ENCODE measurements at places on chromosomes 16 and 17. TPM values are rescaled to one million over a fixed set of nuclear protein-coding genes. Genes with fewer than 3 reads are reported as not detected.
A peak's percentile ranks its signal among the peaks of the same experiment; 100 is the strongest.

Gene TBC1D3H
- not detected for total RNA-seq

Gene ANKRD40CL
- not detected for total RNA-seq

DNA sequence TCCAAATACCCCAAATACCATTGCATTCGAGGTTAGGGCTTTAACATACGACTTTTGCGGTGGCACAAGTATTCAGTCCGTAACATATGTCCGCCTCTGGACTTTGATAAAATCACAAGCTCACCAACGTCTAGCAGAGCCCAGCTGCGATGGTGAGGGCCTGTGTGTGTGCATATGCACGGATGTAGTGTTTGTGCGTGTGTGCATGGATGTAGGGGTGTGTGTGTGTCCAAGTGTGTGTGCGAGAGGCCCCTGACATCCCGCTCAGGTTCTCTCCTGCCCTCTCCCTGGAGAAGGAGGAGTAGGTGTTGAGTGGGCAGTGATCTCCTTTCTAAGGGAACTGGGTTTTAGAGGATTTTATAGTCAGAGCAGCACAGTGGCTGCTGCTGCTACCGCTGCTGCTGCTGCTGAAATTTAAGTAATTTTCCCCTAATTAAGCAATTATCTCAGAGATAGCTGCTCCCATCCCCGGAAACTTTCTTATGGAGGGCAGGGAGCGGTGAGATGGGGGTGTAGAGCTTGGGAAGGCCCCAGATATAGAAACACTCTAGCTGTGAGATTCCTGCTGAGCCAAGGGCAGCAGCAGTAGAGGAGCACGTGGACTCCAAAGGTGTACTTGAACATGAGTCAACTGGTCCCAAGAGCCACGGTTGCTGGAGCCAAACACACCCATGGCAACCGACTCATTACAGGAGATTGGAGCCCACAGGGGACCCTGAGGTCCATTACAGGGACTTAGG is 121.7 kb upstream of the SDK2 start:
- no peak for DNase-seq

DNA sequence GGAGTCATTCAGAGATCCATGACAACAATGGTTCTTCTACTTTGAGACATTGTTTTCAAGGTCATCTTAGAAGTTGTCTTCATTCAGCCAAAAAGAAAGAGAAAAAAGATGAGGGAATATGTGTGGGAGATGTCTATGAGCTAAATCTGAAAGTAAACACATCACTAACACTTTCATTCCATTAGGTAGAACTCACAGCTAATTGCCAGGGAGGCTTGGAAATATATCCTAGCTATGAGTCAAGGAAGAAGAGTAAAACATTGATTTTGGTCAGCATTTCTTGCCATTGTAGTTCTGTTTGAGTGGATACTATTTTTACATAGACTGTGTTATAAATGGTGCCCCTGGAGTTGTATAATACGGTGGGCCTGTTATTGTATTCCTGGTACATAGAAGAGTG is 316.4 kb upstream of the MYOCD start:
- DNase-seq = no peak

DNA sequence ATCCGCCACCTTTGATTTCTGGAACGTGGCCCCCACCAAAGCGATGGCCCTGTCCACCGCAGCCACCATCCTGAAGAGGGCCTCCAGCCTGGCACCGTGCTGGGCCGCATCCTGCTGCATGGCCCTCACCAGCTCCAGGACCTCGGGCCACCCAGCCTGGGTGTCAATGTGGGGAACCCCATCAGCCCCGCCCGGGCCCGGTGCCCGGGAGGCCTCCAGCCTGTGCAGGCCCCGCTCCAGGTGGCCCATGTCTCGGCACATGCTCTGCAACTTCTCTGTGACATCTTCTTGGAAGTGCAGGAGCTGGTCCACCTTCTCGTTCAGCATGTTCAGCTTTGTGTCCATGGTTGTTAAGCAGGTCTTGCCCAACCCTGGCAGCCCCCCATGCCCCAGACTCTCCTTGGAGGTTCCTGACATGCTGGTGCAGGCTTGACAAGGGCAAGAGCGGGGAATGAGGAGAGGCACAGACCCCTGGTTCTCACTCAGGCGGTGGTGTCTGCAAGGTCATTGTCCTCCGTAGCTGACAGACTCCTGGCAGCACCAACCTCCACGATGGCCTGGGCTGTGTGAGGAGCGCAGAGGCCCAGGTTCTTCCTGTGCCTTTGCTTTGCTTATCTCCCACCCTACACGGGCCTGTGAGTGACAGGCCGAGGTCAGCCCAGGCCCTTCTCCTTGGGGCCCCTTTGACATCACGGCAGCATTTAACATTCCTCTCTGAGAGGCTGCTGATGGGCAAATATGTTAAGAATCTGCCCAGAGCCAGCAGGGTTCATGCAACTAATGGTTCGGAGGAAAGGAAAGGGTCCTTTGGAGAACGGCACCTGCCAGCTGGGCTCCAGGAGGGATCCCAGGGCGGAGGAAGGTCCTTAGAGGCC is at the start of gene MYLK3:
Gene MYLK3, minus strand, starts transcription at position 568 of the 875 bp plus-strand sequence. Its CDS starts 151 bp downstream, at position 417.
- DNase-seq = no peak

DNA sequence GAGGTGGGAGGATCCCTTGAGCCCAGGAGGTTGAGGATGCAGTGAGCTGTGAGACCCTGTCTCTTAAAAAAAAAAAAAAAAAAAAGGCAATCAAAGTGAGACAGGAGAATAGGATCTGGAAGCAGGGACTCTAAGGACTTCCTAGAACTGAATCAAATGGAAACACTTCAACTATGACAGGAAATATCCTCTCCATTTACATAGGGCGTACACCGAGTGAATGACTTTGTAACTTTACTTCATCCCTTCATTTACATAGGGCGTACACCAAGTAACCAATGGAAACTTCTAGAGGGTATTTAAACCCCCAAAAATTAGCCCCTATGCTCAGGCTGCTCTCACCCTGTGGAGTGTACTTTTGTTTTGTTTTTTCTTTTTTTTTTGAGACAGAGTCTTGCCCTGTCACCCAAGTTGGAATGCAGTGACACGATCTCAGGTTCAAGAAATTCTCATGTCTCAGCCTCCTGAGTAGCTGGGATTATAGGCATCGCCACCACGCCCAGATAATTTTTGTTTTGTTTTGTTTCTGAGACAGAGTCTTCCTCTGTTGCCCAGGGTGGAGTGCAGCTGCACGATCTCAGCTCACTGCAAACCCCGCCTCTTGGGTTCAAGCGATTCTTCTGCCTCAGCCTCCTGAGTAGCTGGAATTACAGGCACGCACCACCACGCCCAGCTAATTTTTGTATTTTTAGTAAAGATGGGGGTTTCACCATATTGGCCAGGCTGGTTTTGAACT is 9.6 kb upstream of the PRPSAP1 start:
- DNase-seq = no peak

DNA sequence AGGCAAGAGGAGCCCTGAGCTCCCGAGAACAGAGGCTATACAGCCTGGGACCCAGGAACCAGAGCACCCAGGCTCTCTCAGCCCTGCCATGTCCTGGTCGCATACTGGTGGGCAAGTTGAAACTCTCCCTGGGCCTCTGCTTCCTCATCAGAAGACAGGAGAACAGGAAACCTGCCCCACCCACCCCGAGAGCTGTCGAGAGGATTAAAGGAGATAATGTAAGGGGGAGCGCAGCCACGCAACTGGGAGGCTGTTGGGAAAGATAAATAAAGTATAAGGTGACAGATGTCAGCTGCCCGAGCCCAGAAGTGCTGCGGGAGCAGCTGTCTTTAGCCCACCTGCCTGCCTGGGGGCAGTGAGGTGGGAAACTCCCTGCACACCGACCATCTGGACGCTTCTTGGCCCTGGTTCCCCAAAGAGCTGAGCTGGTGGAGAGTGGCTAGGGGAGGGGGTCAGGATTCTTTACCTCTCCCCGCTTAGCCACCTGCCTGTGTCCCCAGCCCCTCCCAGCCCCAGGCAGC is 6.8 kb downstream of the KIF19 start:
- no peak for DNase-seq

DNA sequence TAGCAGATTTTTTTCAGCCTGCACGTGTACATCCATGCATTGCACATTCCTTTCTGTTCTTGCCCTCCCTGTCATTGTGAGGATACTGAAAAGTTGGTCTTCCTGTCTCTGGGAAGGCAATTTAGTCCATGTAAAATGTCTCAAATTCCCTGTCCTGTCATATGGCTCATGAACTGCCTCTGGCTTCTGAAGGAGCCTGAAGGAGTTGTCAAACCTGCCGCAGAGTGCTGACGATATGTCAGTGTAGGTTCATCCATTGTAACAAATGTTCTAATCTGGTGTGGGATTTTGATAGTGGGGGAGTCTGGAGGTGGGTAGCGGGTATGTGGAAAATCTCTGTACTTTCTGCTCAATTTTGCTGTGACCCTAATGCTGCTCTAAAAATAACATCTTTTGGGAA is 59.6 kb downstream of the YPEL2 start:
- DNase-seq = no peak

GRCh38 chr17:60103957-60104356 is 25.2 kb upstream of the HEATR6 start:
- DNase-seq = no peak

DNA sequence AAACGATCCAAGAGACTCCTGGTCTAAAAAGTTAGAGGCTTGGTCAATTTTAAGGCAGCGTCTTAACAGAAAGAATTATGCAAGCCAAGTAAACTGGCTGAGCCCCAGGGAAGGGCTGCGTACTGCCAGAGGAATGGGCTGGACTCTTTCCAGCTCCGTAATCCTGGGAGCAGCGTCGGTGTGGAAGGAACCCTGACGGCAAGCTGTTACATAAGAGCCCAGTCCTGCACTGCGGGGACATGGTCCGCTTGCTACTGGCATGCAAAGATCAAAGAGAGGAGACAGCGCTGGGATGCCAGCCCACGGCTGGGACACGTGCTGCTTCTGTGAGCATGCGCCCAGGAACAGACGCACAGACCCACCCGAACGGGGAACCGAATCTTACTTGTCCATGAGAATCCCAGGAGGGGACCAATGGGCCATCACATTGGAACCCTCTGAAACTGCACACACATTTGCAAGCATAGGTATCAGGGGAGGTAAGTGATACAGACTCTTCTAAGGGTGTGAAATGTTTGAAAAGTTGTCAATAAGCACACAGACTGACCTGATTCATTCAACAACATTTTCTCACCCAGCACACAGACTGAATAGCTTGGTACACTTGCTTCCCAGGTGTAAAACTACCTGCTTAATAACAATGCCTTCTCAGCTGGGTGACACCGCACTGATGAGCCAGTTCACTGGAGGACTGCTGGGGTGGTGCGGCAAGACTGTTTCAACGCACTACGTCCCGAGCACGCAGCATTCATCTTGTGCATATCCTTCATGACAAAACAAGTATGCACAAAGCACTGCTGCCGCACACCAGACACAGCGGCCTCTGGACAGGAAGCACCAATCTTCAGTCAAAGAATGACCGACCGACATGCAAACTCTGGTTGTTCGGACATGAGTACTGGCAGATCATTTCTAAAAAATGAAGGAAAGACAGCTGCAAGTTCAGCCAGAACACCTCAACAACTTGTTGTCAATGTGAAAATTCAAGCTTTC is 94.9 kb downstream of the ANKRD11 start:
- peak; percentile 96 for DNase-seq

DNA sequence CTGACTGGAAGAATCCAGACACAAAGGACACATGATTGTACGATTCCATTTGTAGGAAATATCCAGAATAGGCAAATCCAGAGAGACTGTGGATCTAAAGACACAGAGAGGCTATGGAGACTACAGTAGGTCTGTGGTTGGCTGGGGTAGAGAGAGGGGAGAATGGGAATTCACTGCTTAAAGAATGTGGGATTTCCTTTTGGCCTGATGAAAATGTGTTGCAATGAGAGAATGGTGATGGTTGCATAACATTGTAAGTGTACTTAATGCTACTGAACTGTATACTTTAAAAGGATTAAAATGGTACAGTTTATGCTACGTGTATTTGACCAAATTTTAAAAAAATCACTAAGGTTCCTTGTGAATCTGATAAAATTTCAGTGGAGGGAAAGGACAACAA is 62.1 kb downstream of the GPRC5B start:
- DNase-seq = no peak

DNA sequence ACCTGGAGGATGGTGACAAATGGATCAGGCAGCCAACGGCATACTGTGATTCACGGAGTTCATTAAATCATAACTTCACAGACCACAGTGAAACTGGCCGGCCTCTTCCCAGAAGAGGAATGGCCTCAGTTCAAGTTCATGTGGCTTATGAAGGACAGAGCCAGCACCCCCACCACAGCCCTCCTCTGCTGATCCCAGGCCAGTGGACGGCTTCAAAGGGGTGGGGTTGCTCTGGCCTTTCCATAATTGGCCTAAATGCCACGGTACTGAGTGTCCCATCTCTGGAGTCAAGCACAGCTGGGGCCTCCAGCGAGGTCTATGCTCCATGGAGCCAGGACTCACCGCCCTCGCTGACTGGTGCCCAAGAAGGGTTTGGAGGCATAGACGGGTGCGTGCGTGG is 21.4 kb downstream of the GALNS start:
- peak; percentile 68 for DNase-seq

Measured in right atrium auricular region (tissue), 2 donors.